HTR-8/SVneo (cell line): ENCODE measurements at places on chromosomes 5 and 9.

GRCh38 chr5:36680066-36680465 lies 73.7 kb downstream of the SLC1A3 start:
- no peak for DNase-seq

DNA sequence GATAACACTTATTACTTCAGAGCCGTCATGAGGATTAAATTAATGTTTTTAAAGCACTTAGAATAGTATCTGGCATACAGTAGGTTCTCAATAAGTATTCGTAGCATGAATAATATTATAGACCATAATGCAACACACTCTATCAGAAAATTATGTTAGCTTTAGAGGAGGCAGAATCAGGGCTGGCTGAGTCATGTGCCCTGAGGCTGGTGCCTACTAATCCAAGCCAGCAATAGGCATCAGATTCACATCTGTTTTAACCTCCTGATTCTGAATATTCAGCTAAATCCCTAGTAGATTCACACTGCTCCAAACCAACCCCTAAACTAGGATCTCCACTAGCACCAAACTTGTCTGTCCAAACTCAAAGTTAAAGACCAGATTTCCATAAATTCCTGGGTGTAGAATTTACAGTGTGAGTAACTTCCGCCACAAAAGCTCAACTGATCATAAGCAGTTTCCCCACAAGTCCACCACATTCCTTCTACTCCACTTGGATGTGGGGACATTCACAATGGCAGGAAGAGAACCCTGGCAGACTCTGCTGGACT lies 170.0 kb upstream of the DAPK1 start:
- no peak for DNase-seq

DNA sequence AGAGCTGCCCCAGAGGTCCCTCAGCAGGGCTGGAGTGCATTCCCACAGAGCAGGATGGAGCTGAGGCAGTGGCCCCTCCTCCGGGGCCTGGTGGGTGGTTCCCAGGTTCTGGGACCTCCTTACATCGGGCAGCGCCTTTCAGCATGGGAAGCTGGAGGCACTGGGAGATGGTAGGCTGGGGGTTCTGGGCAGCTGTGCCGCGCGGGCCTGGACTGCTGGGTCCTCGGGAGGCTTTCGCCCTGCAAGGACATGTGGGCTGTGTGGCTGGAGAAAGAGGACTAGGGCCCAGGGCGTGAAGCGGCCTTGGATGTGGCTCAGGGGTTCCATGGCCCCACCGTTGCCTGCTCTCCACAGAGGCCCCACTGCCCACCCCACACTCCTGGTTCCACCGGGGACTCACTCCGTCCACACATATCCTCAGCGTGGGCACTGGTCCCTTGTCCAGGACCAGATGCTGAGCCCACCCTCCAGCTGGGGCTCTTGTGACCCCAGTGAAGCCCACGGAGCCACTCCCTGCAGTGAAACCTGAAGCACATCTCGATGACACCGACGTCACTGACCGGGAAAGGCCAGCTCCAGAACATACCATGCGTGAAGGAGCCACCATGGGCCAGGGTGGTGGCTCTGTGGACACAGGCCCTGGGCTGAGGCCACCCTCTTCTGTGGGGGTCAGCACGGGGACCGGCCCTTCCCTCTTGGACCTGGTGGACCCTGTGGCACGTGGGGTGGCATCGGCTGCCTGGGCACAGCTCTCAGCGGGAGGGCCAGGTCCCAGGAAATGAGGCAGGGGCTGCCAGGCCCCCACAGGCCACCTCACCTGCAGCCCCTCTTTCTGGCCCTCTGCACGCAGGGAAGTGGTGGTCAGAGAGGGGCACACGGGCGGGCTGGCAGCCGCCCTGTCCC lies 31.5 kb upstream of the NKD2 start:
- DNase-seq: no peak

DNA sequence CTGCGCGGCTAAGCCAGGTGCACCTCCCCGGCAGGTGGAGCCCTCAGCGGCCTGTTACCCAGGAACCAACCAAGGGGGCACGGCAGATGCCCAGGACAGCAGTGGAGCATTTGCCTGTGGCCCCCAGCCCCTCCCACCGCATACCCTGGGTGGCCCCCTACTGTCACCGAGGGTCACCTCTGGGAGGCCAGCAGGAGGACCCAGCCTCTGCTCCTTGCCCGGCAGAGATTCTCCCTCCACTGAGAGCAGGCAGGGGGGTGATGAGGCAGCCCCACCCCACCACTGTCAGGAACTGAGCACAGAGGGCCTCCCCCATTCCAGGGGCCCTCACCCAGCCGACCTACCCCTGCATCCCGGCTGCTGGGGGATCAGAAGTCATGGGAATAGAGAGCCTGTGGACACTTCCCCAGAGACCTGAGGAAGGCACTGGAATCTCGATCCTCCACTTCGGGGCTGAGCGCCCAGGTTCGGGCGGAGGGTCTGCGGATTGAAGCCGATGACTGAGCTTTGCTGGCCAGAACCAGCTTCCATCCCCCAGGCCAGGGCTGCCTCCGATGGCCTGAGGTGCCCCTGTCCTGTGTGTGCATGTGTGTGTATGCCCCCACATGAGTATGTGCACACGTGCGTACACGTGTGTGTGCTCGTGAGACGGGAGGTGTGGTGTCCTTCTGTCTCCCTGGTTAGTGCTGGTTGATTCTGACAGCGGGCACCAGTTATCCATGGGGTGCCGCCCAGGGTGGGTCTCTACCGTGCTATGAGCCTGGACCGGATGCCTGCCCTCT lies at the start of gene QRFP:
Gene QRFP, minus strand, starts transcription at position 580 of the 782 bp plus-strand sequence. CDS start 2,974 bp downstream, outside the sequence.
- no peak for DNase-seq

- no peak for DNase-seq
These were observed 51.1 kb upstream of the MVB12B start for GRCh38 chr9:126275386-126276001.

DNA sequence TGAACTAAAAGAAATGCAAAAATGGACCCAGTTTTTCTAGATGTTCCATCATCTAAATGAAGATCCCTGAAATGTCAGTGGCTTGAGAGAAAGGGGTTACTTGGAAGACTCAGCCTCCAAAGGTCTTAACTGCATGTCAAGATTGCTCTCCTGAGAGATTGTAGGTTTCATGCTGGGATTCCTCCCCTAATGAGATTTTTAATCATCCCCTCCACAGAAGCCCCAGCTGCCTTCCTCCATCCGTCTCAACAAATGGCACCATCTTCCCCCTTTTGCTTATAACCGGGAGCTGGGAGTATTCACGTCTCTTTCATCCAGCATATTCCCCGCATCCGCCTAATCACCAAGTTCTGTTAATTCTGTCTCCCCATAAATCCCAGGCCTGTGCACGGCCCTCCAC lies 104.5 kb downstream of the NSG2 start:
- no peak for DNase-seq

DNA sequence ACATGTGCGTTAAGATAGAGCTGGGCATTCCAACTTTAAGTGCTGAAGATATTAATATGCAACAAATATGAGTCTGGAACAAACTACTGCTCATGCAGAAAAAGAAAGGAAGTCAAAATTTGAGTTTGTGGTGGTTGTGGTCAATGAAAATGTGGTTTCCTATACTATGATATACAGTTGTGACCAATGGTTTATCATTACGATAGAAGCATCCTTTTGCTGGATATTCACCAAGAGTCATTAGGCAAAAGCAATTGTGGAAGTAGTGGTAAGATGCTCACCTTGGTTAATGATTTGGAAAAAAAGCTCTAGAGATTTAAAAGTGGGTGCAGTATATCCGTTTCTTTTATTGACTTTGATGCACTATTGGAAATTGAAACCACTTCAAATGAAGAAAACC lies 1007.0 kb downstream of the NR2F1-AS1 start:
- DNase-seq: no peak

DNA sequence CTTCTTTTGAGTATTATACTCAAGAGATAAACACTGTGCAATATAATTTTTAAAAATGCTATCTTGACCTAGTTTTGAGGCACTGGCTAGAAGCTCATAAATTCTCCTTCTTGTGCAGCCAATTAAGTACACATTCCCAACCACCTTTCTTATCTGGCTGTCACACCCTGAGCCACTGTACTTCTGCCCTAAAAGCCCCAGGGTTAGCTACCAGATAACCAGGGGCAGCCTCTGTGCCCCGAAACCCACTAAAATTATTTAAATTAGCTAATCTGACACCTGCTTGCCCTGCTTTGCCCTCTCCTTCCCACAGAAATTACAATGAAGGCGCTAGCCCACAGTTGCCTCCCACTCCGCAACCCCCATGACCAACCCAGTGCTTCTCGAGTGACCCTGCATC lies 597.3 kb upstream of the TYRP1 start:
- no peak for DNase-seq

DNA sequence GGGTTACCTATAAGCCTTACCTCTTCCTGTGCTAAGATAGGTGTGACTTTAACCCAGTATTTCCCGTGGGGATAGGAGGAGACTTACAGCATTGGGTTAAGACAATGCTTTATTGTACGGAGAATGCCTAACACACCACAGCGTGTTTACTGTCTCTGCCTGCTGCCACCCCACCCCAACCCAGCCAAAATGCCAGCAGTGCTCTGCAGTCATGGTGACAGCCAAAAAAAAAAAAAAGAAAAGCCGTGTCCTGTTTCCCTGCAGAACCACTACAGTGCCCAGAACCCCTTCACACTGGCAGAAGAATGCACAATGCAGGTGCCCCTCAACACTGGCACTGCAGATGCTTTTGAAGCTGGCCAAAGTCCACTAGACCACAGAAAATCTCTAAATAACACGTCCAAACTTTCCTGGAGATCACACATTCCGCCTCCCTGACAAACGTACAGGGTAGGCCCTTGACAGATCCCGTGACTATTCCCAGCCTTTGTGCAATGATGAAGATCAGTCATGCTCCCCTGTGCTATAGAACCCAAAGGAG lies 102.2 kb downstream of the SERINC5 start:
- no peak for DNase-seq

GRCh38 chr9:95433096-95433819 lies 83.5 kb downstream of the PTCH1 start:
- no peak for DNase-seq

GRCh38 chr5:179986328-179986727 lies 78.6 kb upstream of the TBC1D9B start:
- no peak for DNase-seq

GRCh38 chr9:4614627-4615026 lies 47.5 kb upstream of the PLPP6 start:
- DNase-seq: no peak

DNA sequence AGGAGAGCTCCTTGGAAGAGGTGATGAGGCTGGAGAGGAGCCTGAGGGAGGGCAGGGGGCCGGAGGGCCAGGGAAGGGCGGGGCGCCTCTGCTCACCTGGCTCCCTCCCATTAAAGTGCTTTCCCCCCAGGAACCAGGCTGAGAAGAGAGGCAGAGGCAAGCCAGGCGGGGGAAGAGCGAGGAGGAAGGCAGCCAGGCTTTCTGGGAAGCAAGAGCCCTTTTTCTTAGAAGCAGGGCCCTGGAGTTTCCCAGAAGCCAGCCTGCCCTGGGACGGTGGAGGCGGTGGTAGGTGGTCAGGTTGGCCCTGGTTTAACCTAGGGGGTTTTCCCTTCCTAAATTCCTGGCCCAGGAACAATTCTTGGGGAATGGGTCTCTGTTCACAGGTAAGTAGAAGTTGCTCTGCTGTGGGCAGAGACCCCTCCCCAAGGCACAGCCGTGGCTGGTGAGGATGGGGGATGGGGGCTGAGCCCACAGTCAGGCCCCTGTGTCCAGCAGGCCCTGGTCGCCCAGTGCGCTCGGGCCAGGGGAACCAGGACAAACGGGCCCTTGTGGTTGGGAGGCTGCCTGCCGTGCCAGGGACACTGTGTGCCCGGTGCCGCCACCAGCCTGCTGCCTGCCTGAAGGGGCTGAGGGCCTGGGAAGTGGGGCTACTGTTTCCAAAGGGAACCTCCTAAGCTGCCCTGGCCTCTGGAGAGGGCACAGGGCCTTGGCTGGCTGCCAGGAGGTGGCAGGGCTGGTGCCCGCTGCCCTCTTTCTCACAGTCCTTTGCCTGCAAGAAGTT lies 16.6 kb upstream of the RALGDS start:
- DNase-seq: no peak

GRCh38 chr5:6760686-6761085 lies 47.5 kb downstream of the TENT4A start:
- no peak for DNase-seq

GRCh38 chr5:88691230-88691582 lies 191.8 kb downstream of the MEF2C start:
- no peak for DNase-seq

GRCh38 chr9:38390442-38390841 lies 2.1 kb upstream of the ALDH1B1 start:
- no peak for DNase-seq
